Brain (organoid and tissue), 16 donors: ENCODE measurements at places on chromosomes 1 and 21.

DNA sequence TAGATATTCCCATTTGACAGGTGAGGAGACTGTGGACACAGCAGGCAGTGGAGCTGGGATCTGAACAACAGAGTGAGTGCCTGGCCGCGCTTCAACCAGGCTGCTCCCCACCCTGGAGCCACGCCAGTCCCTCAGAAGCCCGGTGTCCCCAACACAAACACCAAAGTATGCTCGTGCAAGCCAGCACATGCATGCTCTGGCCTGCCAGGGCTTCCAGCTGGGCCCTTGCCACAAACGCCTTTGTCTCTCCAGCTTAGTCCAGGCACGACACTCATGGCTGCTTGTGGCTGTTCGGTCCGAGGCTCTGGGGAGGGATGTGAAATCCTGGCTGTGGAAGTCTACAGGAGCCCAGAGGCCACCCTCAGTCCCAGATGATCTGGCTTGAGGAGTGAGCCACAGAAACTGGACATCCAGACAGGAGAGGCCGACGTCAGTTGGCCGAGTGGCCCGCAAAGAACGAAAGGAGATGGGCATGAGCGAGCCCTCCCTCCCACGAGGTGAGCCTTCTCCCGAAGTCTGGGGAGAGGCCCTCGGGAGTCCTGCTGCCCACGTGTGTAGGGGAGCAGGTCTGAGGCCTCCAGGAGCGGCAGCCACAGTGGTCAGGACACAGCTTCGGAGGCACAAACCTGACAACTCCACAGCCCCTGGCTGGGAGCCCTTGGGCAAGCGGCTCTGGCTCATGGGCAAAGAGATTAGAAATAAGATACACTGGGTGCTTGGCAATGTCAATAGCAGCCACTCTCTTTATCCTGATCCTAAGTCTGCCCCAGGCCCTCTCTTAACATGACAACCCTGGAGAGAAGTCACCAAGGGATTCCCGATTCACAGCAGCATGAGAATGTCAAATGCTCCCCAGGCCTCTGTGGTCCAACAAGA is 117.1 kb upstream of the IFFO2 start:
- DNase-seq, result peak; percentile 15

DNA sequence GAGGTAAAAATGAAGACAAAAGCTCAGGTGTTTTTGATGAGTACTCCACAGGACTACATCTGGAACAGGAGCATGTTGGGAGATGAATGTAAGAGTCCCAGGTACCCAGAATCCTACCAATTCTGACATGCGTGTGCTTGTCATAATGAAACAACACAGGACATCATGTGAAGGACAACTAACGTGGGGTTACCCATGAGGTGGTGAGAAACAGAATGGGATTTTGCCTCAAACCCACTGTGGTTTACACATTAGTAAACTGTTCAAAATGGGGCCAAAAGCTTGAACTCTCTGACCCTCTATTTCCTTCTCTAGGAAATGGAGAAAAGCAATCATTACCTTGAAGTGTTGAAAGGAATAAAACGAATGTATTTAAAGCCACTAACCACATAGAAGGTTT is 266.2 kb downstream of the RGS7 start:
- no peak for DNase-seq

DNA sequence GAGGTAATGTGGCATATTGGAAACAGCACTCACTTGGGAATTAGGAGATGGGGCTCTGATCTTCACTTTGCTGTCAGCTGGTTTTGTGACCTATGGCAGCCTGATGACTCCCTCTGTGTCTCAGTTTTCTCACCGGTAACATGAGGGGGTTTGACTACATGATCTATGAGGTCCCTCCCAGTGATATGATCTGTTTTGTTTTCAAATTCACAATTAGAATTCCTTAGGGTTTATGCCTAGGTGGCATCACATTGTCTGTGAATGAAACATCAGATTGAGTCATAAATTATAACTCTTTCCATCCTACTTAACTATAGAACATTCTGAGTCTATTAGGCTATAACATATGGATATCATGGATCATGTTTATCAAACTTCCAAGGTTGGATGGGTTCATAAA is 386.6 kb downstream of the PTBP2 start:
- DNase-seq, result no peak

DNA sequence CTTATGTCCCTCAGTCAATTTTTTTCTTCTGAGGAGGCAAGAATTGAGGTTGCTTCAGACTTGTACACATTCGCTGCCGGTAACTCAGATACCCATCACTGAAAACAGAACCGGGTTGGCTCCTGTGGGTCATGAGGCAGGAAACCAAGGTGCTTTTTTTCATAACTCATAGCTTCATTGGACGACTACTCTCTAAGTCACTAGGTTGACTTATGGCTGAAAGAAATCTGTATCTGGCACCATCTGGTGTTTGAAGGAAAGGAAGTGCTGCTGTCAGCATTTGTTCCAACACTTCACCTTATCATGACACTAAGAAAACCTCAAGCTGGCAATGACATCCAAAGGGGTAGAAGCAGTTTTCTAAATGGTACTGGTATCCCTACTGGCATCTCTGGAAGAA is 82.3 kb downstream of the TBX19 start:
- DNase-seq, result no peak

DNA sequence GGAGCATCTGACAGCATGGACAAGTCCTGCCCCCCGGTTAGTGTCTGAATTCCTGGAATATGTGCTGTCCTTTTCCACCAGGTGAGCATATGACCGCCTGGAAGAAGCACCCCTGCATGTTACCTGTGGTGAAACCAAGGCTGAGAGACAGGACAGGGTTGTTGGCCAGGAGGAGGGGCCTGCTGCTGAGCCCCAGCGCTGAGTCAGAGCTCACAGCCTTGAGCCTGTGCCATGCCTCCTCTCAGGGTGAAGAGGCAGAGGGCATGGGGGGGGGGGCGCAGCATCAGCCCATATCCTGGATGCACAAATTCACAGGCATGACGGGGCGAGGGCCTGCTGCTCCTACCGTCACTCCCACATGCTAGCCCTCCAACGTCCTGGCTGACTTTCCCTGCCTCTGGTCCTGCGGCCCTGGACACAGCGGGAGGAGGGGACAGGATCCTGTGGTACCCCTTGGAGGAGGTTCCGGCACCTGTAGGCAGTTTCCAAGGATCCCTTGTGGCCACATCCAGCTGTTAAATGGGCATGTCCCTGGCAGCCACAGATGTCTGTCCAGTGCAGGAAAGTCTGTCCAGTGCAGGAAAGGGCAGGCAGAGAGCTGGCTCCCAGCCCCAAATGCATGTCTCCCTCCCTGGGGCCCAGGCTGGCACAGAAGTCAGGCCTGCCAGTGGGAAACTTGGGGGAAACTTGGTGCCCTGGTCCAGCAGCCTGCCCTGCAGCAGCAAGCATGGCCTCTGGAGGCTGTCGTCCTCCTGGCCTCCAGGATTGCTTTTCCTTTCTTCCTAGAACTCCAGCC is 23.9 kb downstream of the TTC34 start:
- no peak for DNase-seq

- no peak for DNase-seq
Observed at GRCh38 chr1:184507165-184507564, 120.3 kb downstream of the C1orf21 start.

- DNase-seq, result no peak
Observed at GRCh38 chr1:51231120-51231519, 5.0 kb upstream of the RNF11 start.

- no peak for DNase-seq
Observed at GRCh38 chr1:37919277-37919676, 27.6 kb downstream of the INPP5B start.
